NCI-H1105 treated with DMSO at 0.1 percent for 48 hours (cell line): ENCODE measurements at places on chromosomes 13 and 19.

GRCh38 chr13:47334173-47334572, 437.3 kb upstream of the HTR2A start:
- no peak for DNase-seq

DNA sequence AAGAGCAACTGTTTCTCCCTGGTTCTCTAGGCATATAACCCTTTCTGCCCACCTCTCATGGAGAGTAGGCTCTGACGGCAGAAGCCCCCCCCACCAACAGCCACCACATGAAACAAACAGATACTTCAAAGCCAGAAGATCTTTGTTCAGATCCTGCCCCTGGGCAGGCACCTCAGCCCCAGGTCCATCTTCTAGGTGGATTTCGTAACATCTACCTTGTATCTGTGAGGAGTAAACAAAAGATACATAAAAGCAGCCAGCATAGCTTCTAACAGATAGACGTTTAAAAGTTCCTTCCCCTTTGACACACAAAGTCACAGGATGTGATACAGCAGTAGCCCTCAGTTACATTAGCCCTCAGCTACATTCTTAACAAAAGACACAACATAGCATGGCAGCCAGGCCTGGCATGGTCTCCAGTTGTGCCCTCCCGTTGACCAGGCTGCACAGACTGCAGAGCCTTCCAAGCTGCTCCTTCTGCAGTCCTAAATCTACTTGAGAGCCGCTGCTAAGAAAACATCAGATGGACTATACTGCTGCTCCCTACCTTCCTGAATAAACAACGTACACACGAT, 35.4 kb downstream of the BRD4 start:
- DNase-seq: no peak

- DNase-seq: no peak
Measured at GRCh38 chr13:103004661-103005345, 61.4 kb downstream of the SLC10A2 start.

DNA sequence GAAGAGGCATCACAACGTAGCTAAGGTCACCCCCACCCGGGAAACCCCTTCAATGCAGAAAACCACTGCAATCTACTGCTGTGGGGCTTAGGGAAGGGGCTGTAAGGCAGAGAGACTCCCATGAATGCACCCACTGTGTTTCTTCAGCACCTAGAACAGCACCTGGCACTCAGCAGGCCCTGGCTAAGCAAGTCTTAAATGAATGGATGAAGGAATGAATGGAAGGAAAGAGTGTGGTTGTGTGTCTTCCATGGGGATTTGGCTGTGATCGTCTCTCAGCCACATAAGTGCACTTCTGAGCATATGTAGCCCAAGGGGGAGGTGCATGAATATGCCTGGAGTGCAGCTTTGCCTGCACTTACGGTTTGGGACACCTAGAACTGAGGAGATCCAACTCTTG, 2.9 kb downstream of the CCDC159 start:
- no peak for DNase-seq

DNA sequence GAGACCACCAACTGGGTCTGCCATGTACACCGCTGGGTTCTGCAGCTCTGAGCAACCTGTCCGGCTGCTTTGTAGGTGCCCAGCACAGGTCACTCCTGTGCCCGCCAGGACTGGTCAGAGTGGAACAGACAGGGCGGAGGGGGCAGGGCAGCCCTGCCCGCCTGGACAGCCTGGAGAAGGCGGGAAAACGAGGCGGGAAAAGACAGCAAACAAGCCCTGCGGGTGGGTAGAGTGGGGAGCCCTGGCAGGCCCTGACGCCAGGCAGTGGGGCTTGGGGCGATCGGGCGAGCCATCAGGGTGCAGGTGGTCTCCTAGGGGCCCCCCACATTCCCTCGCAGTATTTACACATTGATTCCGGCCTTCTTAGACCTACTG, 533 bp upstream of the UHRF1 start:
- DNase-seq: no peak

GRCh38 chr13:86585835-86586234, 786.6 kb upstream of the SLITRK6 start:
- no peak for DNase-seq

- no peak for DNase-seq
Measured at GRCh38 chr13:90405301-90405700, 942.2 kb upstream of the MIR17HG start.

- no peak for DNase-seq
Measured at GRCh38 chr13:46507981-46508380, 45.0 kb upstream of the LRCH1 start.

DNA sequence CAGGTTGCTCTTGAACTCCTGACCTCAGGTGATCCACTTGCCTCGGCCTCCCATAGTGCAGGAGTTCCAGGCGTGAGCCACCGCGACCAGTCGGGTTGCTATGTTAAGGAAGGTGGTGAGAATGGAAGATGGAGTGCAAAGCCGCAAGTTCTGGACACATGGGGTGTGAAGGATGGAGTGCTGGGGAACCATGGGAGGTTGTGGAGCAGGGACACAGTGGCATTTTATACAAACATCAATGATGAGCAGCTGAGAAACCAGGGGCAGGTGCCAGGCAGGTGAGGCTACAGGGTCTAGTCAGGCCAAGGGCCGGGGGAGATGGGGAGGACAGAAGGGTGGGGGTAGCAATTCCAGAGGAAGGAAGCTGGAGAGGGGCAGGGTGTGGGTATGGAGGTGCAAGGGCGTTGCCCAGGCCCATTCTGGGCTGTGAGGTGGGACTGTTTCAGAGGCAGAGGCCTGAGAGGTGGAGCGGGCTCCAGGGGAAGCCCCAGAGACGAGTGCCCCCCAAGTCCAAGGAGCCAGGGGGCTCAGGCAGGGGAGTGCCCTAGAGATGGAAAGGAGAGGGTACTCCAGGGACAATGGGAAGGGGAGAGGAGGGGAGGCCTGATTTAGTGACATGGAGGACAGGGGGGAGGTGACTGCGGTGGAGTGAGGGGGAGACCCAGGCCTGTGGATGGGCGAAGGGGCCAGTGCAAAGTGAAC, 1.9 kb upstream of the RAX2 start:
- no peak for DNase-seq

DNA sequence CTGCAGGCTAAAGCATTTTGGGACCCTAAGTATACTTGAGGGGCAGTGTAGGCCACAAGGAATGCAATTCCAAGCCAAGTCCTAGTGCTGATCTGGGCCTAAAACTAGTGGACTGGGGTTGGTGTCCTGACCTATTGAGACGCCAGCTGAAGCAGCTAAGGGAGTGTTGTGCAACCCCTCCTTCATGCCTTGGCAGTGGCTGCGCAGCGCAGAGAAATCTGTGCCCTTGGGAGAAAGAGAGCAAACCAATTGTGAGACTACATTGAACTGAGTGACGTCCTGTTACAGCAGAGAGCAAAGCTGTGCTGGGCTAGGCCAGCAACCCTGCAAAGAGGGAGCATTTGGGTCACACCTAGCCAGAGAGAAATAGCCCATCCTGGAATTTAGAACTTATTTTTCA, 2715.0 kb upstream of the PCDH20 start:
- no peak for DNase-seq

DNA sequence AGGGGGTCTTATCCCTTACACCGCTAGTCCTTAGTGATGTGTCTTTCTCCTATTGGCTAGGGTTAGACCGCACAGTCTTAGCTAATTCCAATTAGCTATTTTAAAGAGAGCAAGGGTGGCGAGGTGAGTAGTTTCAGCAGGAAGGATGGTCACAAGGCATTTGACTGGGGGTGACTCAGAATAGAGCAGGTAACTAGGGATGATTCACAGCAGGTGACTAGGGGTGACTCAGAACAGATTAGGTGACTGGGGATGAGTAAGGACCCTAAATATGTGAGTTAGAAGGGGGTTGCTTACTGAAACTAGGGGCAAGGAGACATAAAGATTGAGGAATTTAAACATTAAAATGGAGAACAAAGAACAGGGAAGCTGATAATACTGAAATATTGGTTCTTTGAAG, 64.3 kb downstream of the ZNF66 start:
- DNase-seq: no peak

DNA sequence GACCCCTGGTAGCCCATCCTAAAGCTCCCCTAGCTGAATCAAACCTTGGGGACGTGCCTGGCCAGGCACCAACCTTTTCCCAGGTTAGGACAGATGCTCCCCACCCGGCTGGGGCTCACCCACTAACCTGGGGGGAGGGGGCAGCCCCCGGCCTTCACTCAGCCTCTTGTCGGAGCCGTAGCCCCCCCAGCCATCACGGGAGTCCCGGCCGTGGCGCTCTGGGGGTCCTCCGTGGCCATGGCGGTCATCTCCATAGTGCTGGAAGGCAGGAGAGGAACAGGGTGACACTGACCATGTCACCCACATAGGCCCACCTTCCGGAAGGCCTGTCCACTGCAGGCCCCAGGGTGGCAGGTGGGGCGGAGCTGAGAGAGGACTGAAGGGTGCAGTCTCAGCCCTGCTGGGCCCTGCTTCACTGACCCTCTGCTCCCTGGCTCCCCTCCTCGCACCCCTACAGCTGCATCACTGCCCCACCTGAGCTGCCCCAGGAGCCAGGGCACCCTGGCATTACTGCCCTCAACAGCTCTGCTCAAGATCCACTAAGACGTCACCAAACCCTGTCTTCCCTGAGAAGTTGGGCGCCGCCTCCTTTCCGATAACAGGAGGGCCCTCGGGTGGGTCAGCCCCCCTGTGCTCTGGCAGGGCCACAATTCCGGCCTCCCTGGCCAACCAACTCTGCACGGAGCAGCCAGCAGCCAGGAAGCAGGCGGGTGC, 22.6 kb upstream of the TINCR start:
- no peak for DNase-seq

- DNase-seq: no peak
Measured at GRCh38 chr13:28379371-28380083, 115.4 kb downstream of the FLT1 start.

- no peak for DNase-seq
Measured at GRCh38 chr19:12836529-12836863, 1.8 kb upstream of the MAST1 start.

DNA sequence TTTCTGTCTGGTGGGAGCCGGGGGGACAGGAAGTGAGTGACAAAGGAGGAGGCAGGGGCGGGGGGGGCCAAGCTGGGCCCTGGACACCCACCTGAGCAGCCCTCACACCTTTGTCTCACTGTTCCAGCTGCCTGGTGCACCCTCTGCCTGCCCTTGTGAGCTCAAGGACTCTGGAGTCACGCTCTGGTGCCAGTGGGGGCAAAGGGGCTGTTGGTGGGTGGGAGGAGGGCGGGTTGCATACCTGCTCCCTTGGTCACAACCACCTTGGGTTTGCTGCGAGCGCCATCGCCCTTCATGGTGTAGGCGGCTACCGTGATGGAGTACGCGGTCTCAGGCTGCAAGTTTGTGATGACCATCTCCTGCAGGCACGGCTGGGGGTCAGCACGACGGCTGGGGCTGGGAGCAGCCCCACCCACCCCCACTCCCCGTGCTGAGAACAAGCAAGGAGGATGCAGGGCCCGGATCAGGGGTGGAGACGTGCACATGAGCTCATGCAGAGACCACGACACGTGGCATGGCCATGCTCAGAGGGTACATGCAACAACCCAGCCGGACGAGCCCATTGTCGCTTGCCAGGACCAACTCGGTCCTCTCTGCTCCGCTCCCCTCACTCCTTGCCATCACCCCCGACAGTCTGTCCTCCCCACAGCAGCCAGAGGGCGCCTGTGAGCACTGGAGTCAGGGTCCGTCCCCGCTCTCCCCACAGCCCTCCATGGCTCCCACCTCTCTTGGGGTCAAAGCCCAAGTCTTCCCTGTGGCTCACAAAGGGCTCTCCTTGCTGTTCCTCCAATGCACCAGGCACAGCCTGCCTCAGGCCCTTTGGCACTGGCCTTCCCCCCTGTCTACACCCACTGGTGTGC, 114.9 kb downstream of the PTPRS start:
- DNase-seq: no peak

DNA sequence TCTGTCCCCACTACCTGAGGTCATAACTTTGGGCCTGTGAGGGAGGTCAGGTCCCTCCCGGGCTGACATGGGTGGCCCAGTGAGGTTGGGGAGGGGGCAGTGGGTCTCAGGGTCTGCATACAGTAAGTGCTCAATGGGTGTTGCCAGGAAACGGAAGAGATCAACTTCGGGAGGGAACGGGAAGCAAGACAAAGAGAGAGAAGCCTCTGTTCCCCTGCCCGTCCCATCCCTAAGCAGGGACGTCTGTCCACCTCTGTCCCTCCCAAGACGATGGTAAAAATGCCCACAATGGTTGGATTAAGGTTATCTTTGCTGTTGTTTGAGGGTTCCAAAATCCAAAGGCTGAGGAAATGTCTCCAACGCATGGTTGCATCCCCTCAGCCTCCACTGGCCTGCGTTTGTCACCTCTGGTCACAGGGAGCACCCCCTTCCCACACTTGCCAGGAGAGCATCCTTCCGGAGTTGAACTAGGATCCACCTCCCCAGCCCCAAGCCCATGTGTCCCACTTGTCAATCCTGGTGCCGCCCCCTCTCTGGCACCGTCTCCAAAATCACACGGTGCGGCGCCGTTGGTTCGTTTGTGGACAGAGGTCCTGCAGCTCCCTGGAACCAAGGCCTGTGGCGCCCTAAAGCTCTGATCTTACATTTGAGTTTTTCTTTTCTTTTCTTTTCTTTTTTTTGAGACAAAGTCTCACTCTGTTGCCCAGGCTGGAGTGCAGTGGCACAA, 774 bp upstream of the HOMER3 start:
- DNase-seq: no peak

- no peak for DNase-seq
Measured at GRCh38 chr19:12995596-12996405, 526 bp downstream of the NFIX start.
